T-helper 2 cell treated with Interferon-gamma antibody and Interleukin-4, amounts not matched to agents 5 μg/mL and 100 μg/mL, for 36 hours (primary cell): ENCODE measurements at places on chromosomes 3 and 15.

DNA sequence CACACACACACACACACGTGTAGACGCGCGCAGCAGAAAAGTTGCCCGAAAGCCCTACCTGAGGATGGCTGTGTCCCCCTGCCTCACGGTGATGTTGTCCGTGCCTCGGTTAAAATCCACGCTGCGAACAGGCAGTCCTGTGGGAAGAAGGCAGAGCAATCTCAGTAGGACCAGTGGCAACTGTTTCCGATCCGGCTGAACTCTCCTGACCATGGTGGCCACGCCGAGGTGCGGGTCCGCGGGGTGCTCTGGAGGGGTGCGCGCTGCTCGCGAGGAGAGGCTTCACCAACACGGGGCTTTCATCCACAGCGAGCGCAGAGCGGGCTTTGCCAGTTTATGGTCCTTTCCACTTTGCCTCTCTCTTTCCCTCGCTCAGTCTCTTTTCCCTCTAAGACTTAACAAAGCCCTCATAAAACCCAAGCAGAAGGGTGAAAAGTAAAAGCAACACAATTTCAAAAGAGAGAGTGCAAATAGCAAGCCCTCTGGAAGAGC lies 422 bp downstream of the LSAMP start:
- DNase-seq: no peak

DNA sequence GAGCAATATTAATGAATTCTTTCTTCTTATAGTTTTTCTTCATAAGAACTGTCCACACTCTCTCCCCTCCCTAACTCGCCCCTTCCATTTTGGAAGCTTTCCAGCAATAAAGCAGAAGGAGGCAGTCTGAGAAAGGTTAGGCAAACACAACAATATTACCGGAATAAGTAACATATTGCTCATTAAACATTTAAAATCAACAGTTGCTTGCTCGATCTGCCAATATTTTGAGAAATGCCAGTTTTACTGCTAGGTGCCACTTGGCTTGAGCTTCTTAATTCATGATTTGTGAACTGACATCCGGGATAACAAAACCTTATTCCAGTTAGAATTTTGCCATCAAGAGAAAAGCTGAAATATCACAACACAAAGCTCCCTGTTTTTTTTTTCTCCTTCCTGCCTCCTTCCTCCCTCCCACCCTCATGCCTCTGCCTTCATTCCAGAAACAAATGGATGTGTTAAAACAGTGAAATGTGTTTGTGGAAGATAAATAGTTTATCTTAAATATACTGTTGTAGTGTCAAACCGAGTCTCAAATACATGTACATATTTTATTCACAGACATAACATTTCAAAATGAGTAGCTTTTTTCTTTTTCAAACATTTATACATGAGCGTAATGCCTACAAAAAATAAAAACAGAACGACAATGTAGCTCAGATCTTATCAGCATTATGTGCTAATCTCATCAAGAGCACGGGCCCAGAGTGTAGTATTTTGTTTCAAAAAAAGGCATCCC lies 253.7 kb downstream of the GAP43 start:
- DNase-seq: no peak

DNA sequence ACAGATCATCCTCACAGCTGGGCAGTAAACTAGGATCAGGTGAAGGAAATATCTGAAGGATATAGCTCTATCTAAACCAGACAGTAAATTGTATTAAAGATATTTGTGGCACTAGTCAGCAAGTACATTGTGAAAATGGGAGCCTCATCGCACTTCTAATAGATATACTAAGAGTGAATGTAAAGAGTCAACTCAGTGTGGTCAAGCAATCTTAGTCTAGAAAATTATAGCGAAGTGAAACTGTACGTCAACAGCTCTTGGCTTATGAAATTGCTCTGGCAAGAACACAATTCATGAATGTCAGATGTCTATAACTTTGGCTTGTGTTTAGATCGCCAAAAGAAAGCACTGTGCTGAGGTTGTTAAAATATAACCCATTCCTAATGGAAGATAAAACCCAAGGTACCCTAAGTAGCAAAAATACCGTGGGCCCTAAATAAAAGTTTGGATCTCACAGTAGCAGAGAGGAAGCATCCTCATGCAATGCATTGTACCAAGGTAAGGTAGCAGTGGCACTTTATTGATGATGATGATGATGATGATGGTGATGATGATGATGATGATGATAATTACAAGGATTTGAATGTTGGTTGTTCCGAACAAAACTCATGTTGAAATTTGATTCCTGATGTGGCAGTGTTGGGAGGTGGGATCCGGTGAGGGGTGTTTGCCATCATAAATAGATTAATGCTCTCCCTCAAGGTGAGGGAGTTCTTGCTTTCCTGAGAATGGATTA lies 228.5 kb downstream of the UNC13C start:
- DNase-seq: no peak

DNA sequence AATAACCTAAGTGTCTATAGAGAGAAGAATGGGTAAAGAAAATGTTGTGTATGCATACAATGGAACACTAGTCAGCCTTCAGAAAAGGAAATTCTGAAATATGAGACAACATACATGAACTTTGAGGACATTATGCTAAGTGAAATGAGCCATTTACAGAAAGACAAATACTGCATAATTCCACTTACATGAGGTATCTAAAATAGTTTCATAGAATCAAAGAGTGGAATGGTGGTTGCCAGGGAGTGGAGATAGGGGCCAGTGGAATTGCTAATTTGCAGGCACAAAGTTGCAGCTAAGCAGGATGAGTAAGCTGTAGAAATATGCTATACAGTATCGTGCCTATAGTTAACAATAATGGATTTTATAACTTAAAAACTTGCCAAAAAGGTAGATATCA lies 779.6 kb upstream of the ARPP21 start:
- DNase-seq: no peak

DNA sequence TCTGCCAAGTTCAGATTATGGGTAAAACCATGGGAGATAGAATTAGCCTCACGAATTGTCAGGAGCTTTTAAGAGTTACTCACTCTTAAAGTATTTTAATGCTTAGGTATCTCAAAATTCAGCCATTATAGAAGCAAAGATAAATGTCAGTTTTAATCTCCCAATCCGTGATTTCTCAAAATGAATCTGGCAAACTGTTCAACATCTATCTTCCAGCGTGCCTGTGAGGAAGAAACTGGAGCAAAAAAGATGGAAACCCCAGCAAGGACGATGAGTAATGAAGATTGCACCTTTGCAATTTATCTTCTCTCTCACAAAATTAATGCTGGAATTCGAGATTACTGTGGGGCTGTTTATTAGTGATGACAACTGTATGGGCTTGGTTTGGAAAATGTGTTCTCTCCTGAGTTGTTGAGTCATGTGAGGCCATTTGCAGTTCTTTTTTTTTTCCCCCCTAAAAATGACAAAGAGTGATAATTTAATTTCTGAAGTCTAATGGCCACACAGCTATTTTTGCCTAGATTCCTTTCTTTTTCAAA lies 70.5 kb downstream of the PYDC2 start:
- DNase-seq: no peak

GRCh38 chr15:42594095-42594494 lies 18.7 kb downstream of the STARD9 start:
- DNase-seq: no peak

GRCh38 chr3:126865736-126866135 lies 117.2 kb upstream of the PLXNA1 start:
- no peak for DNase-seq

DNA sequence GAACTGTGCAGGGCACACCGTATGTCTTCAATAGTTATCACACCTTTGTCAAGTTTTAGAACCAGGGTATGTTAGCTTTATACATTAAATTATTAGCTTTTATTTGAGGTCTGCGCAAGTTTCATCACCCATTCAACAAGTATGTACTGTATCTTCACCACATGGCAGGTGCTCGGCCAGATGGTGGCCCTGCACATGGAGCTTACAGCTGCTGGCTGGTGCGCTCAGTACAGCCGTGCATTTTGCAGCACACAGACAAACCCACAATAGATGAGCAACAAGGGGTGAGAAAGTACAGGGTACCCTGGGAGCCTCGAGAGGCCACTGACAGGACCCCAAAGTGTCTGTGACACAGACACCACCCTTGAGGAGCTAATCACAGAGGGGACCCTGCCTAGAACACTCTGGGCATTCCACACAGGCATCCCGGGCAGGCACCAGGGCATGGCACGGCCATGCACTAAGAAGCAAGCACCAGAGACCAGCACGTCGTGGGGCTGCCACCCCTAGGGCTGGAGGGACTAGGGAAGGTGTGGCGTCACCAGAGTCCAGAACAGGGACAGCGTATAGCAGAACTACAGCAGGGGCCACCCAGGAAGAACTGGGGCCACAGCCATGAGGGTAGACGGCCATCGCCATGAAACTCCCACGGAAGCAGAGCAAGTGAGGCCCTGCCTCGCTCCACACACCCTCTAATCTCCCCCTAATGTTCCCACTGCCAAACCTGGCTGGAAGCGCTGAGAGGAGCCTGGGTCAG lies 27.4 kb downstream of the ZXDC start:
- no peak for DNase-seq

- no peak for DNase-seq
Measured at GRCh38 chr15:44675911-44676310, 12.4 kb upstream of the SPG11 start.

DNA sequence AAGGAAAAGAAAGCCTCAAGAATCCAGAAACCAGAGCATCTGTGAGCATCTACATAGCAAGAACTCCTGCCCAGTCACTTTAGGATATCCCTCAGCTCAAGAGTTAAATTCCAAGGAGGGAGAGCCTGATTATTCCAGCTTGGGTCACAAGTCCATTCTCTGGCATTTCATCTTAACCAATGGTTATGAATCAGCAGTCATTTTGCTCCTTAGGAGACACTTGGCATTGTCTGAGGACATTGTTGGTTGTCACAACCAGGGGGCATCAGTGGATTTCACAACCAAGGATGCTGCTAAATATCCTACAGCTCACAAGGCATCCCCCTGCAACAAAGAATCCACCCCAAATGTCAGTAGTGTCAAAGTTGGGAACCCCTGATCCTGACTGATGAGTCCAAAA lies 51.0 kb upstream of the LMCD1 start:
- no peak for DNase-seq

DNA sequence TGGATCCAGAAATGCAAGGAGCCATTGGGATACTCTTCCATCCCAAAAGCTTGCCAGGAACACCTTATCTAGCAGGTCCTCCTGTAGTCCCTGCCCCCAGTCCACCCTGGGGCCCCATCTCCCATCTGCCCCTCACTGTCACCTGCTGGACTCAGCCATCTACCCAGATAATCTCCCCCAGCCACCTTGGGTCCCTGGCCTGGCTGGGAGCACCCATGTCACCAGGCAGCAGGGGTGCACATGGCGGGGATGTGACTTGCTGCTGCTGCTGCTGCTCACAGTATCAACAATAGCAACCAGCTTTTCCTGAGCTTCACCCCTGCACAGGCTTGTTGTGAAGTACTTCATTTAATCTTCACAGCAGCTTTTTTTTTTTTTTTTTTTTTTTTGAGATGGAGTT lies 12.6 kb downstream of the PTH1R start:
- no peak for DNase-seq

- DNase-seq: no peak
Measured at GRCh38 chr3:176430244-176431037, 766.8 kb downstream of the TBL1XR1 start.

GRCh38 chr3:46557814-46558183 lies 8.3 kb downstream of the LRRC2 start:
- no peak for DNase-seq

GRCh38 chr15:48553559-48553958 lies 92.0 kb downstream of the FBN1 start:
- DNase-seq: no peak

GRCh38 chr15:33242165-33242564 lies 47.7 kb upstream of the FMN1 start:
- DNase-seq: no peak

DNA sequence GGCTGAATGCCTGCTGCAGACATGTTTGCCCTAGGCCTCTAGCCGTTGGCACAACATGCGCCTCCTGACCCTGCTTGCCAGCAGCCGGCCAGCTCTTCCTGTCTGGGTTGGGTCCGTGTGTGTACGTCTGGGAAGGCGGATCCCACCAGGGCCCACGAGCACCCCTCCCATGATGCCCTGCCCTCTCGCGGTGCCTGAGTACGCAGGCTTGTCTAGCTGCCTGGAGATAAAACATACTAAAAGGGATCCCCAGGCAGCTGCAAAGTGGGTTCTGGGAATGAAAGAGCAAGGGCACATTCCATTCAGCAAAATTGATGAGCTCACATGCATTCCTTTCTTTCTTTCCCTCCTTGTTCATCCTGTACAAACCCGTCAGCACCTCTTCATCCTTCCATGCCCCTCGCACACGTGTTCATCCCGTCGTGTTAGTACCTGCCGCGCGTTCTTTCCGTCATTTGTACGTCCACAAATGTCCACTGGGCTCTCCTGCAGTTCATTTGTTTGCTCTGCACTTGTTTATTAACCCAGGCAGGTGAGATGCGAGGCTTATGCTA lies 74.3 kb downstream of the FBLN2 start:
- DNase-seq: no peak

- no peak for DNase-seq
Measured at GRCh38 chr3:24151594-24151993, 206.5 kb downstream of the NR1D2 start.

GRCh38 chr15:28913171-28913765 lies 27.5 kb downstream of the APBA2 start:
- no peak for DNase-seq

DNA sequence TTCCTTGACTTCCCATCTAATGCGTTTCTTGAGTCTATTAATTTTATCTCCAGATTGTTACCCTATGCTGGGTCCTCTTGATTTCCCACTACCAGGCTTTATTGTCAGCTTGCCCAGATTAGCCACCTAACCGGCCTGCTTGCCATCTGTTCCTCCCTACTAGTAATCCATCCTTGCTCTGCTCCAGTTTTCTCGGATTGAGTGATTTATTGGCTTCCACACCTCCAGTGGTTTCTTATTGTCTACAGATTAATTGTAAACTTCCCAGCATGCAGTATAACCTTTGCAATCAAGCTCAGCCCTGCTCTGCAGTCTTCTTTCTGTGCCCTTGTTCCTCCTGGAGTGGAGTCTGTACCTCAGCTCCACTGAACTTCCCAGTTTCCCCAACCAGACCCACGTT lies 63.4 kb downstream of the ARHGEF26 start:
- no peak for DNase-seq

- DNase-seq: no peak
Measured at GRCh38 chr15:83746231-83746630, 92.3 kb downstream of the ADAMTSL3 start.

GRCh38 chr3:64813326-64813725 lies 125.5 kb upstream of the ADAMTS9 start:
- no peak for DNase-seq

GRCh38 chr3:116246406-116246980 lies 198.8 kb downstream of the LSAMP start:
- DNase-seq: no peak

DNA sequence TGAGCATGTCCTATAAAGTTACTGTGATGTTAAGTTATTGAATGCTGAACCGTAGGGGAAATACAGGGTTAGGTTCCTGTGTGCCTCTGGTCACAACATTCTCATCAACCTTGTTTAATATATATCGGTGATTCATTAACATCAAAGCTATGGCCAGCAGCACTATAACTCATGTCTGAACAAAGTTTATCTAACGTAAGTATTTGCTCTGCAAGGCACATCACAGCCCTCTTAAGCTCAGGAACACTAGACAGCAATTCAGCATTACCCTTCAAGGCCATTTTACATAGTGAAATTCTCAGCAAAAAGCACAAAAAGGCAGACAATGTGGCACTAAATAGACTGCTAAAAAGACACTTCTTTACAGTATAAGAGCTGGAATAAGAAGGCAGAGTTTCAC lies 48.2 kb upstream of the FNDC3B start:
- no peak for DNase-seq
